ENCODE measurements at places on chromosomes 12 and 14.

- no peak for DNase-seq
These were observed 88.1 kb upstream of the NAV3 start for GRCh38 chr12:77742631-77743030.

DNA sequence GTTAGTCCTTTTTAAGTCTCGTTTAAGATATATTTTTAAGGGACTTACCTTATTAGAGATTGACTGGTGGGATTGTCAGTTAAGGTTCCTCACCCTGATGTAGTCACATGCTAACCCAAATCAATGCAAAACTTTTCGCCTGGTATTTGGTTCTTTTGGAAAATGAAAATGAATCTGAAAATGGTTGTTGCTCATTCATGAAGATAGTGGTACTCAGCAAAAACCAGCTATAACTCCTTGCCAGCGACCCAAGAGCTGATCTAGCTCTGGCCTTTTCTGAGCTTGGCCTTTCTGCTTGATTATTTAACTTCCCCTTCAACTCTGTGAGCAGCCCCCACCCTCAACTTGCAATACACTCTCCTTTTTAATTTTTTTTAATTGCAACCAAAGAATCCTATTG is 85.0 kb upstream of the GTF2A1 start:
- DNase-seq, result no peak

- DNase-seq, result no peak
These were observed 878.0 kb upstream of the TMEM132C start for GRCh38 chr12:127388985-127389384.

- no peak for DNase-seq
These were observed 40.7 kb downstream of the NKX2-1 start for GRCh38 chr14:36479344-36479743.

GRCh38 chr12:118328486-118329330 is 44.0 kb downstream of the TAOK3 start:
- DNase-seq, result no peak

GRCh38 chr12:12190087-12190809 is 76.6 kb downstream of the LRP6 start:
- DNase-seq, result no peak

- DNase-seq, result no peak
These were observed 78.4 kb upstream of the FUT8 start for GRCh38 chr14:65333943-65334687.

GRCh38 chr12:104999347-104999685 is 13.2 kb downstream of the NOPCHAP1 start:
- DNase-seq, result no peak

- peak; percentile 61 for DNase-seq
These were observed 1264.0 kb downstream of the TMEM121 start for GRCh38 chr14:106790189-106791036.

- no peak for DNase-seq
These were observed 187.2 kb upstream of the NEDD1 start for GRCh38 chr12:96719660-96720362.

DNA sequence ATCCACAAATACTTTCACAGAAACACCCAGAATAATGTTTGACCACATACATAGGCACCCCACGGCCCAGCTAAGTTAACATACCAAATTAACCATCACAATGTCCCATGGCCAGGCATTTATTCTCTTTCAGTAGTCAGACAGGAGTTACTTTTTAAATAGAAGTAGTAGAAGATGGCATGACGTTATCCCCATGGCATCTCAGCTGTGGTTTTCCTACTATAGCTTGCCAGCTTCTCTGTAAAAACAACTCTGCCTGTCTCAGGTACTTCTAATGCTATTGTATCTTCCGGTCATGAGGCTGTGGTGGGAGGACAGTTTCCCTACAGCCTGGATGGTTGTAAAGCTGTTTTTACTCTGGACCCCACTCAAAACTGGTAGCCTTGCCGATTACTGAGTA is 19.3 kb downstream of the CTSG start:
- no peak for DNase-seq

- DNase-seq, result no peak
These were observed 14.4 kb downstream of the CLSTN3 start for GRCh38 chr12:7144414-7145120.

DNA sequence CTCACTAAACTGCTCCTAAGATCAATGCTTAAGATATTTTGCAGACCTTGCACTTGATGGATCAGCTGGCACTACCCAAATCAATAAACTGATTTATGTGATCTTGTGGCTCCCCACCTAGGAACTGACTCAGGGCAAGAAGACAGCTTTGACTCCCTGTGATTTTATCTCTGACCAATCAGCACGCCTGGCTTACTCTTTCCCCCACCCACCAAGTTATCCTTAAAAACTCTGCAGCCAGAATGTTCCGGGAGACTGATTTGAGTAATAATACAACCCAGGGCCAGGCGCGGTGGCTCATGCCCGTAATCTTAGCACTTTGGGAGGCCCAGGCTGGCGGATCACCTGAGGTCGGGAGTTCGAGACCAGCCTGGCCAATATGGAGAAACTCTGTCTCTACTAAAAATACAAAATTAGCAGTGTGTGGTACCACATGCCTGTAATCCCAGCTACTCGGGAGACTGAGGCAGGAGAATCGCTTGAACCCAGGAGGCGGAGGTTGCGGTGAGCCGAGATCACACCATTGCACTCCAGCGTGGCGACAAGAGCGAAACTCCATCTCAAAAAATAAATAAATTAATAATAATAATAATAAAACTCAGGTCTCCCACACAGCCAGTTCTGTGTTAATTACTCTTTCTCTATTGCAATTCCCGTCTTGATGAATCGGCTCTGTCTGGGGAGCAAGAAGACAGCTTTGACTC is 12.0 kb downstream of the MORN3 start:
- DNase-seq, result no peak

DNA sequence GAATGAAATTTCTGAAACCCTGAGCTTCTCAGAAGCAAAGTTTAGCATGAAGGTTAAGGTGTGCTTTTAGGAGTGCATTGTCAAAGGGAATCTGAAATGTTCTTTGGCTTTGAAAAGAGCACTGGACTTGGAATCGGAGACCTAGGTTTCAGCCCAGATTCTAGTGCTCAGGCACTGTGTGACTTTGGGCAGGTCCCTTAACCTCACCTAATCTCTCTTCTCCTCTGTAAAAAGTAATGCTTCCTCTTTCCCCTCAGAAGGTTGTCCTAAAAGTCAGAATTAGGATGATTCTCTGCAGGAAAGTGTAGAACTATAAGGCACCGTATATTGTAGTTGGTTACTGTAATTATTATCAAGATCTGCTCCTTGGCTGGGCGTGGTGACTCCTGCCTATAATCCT is 38.0 kb upstream of the ELK3 start:
- no peak for DNase-seq

DNA sequence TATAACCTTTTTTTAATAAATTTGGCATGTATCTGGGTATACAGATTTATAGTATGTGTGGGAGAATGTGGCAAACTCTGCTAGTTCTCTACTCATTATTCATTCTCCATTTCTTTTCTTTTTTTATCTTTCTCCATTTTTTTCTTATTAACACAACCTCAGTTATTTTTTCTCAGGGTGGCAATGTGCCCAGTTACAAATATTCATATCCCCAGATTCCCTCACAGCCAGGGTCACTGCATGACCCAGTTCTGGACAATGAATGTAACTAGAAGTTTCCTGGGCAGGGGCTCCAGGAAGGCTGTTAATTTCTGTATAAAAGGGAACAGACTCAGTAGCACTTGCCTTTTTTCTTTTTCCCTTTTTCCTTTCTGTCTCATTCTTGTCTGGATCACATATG is 95.6 kb downstream of the VCPKMT start:
- no peak for DNase-seq

GRCh38 chr12:76282744-76283143 is 65.5 kb downstream of the BBS10 start:
- no peak for DNase-seq

DNA sequence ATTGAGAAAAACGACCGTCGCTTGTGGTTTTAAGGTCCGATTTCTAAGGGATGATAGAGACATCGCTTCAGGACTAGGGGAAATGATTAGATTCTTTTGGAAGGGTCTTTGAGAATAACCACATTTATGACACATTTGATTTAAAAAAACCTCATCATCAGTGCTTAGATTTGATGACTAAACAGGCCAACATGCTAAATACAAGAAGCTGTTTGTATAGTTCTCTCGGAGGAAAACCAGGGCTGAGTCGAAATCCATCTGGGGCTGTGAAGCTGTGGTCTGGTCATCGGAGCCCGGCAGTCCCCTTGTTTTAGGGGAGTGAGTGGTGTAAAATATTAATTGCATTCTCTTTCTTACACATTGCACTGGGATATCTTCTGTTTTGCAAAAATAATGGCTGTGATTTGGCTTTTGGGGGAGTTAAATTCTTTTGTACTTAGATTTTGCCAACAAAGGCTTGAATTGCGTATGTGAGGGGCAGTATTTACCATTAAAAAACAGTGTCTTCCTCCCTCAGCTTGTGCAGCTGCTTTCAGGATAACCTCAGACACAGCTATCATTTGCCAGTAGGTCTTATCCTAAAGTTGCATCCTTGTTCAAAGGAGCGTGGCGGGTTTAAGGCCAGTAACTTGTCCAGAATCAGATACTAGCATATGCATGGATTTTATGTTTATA is 550 bp downstream of the GNG2 start:
- DNase-seq, result no peak

- no peak for DNase-seq
These were observed 47.7 kb downstream of the NOC4L start for GRCh38 chr12:132191715-132192553.

DNA sequence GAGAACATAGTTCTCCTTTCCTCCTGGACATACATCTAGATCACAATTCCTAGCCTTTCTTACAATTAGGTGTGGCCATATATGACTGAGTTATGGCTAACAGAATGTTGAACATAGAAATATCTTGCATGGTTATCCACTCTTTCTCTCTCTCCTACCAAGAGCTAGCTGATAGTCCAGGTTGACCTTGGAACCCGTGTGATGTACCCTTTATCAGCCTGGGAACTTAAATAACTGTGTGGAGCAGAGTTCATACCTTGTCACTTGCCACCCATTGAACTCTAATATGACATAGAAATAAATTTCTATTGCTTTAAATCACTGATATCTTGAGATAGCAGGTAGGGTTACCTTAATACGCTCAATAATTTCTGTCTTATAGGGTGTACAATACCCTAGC is 115.9 kb downstream of the TPH2 start:
- no peak for DNase-seq

DNA sequence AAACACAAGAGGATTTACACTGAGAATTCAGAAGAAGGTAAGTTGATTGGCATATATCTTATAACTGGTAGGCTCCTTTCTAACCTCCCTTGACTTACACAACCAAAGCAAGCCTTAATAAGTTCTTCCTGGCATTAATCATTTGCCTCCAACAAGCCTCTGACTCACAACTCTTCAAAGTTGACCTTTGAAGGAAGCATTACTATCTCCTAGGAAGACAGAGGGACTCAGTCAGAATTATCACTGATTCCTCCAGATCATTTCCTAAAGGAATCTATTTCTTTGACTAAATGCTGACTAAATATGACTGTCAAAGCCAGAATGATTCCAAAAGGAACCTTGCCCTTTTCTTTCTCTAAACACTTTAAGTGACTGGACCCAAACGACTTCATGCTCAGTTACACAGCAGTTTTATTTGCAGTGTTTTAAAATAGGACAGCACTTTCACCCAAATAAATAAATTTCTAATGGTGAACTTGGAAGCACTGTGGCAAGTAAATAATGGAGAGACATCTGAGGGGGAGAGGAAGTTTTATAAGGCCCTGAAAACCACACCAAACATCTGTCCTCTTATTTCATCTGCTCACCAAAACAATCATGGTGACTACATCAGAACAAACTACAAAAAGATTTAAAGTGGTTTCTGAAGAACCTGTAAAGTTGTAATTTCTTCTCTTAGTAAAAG is 128.2 kb downstream of the KLHL28 start:
- no peak for DNase-seq

Measured in activated CD4-positive, alpha-beta T cell treated with anti-CD3 and anti-CD28 coated beads, Interleukin-2, amount 50 U/mL, for 4 hours (primary cell).